Fibroblast of villous mesenchyme (primary cell): ENCODE measurements at places on chromosomes 2 and 18. TPM values are rescaled to one million over a fixed set of nuclear protein-coding genes. Genes with fewer than 3 reads are reported as not detected.

The CSRNP3 gene
- total RNA-seq = 2.6 and 2.9 TPM in 2 replicates

The FAM117B gene
- 1.6 and 1.7 TPM in 2 replicates for total RNA-seq

The SP3 gene
- total RNA-seq = 87.0 and 129 TPM in 2 replicates

The MCFD2 gene
- 107 and 196 TPM in 2 replicates for total RNA-seq

The RAX gene
- not detected in 2 replicates for total RNA-seq

The GPR75 gene
- 2.6 and 4.7 TPM in 2 replicates for total RNA-seq

The HS1BP3 gene
- total RNA-seq = 25.9 and 30.3 TPM in 2 replicates

The ZC3H6 gene
- total RNA-seq = 2.3 and 3.0 TPM in 2 replicates

The CD302 gene
- total RNA-seq = 8.4 and 13.4 TPM in 2 replicates

The VIL1 gene
- under 0.01 TPM in 1 of 2 replicates, not detected in the other for total RNA-seq

The RIOK3 gene
- 63.5 and 71.2 TPM in 2 replicates for total RNA-seq

The VWC2L gene
- total RNA-seq = under 0.01 TPM in 1 of 2 replicates, not detected in the other

The RESP18 gene
- total RNA-seq = not detected in 2 replicates

The CLIP4 gene
- 61.5 and 107 TPM in 2 replicates for total RNA-seq

The COL4A4 gene
- under 0.01 and 0.43 TPM in 2 replicates for total RNA-seq

The CCDC85A gene
- 2.3 and 5.2 TPM in 2 replicates for total RNA-seq

The SERPINB3 gene
- not detected in 2 replicates for total RNA-seq

The ZFP36L2 gene
- 12.2 and 25.9 TPM in 2 replicates for total RNA-seq

The TTLL4 gene
- 12.6 and 19.9 TPM in 2 replicates for total RNA-seq

The BCL11A gene
- total RNA-seq = 0.43 and 1.6 TPM in 2 replicates

The CAPG gene
- total RNA-seq = 56.6 and 75.7 TPM in 2 replicates

The ITGB6 gene
- total RNA-seq = under 0.01 TPM in 1 of 2 replicates, not detected in the other

The BMP10 gene
- not detected in 2 replicates for total RNA-seq
